ENCODE measurements at places on chromosomes 16 and 17.

DNA sequence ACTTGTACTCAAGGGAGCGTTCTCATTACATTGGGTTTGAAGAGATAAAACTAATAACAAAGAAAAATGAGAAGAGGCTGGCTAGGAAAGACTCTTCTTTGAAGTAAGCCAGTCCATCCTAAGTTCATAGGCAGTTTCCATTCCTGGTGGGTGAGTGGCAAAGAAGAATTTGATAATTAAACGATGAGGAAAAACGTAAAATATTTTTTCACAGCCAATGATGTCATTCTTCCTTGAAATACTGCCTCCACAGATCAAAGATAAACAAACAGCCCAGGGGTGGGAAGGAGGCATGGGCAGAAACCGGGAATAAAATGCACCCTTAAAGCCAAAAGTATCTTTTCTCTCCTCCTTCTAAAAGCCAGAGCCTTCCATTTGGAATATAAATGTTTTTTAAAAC is 346.6 kb downstream of the PMP22 start:
- no peak for DNase-seq

- no peak for DNase-seq
Observed at GRCh38 chr17:22277595-22277994, 585.3 kb downstream of the KCNJ18 start.

DNA sequence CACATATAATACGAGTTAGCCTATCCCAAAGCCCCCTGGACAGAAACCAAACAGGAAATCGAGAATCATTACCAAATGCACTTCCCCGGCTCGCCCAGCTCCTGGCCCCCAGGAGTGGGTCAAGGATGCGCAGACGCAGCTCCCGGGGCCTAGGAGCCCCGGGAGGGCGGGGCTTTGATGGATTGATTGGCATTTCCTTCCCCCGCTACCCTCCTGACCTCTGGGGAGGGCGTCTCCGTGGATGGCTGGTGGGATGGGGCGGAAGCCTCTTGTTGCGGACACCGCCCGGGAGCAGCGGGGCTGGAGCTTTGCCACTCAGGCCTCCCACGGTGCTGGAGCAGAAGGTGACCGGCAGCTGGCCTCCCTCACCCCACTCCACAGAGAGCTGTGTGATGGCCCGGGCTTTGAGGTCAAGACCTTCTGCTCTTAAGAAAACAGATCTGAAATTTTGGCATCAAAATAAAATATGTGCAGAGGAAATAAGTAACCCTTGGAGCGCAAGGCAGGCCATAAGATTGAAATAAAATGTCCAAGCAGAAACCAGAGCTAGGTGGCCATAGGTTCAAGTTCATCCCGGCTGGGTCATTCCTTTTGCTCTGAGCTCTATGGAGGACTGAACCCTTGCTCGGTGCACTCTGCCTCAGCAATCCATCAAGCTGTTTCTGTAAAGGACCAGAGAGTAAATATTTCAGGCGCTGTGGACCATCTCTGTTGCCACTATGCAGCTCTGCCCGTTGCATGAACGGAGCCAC is 262.3 kb downstream of the SOX9 start:
- DNase-seq, result no peak

DNA sequence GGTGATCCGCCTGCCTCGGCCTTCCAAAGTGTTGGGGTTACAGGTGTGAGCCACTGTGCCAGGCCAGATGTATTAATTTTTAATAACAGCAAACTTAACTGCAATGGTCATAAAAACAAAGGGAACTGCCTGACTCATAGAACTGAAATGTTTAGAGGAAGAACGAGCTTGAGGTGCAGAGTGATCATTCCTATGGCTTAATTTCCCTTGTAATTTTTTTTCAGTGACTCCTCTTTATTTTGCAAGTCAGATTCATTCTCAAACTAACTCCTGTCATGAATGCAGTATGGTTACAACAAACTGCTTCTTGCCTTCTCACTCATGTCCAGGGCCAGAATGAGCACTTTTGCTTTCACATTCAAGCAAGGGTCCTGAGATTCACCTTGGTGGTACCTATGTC is 231.3 kb downstream of the HAPSTR1 start:
- DNase-seq, result no peak

GRCh38 chr16:30567160-30567990 is 4.1 kb downstream of the ZNF688 start:
- peak; percentile 82 for DNase-seq

DNA sequence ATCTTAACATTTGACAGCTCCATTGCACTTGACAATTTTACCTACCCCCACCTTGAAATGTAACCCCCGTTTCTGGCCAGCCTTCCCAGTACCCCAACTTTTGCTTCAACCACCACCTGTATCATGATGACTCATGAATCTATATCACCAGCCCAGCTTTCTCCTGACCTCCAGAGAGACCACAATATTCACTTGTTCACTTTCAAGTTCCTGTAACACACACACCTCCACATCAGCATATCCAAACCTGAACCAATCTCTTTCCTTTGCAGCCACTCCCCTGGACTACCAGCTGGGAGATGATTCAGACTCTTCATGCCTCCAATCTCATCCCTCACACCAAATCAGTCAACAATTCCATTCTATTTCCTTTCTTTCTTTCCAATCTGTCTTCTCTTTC is 8.0 kb downstream of the SMG6 start:
- no peak for DNase-seq

GRCh38 chr16:82560805-82561325 is 65.9 kb upstream of the CDH13 start:
- DNase-seq, result no peak

DNA sequence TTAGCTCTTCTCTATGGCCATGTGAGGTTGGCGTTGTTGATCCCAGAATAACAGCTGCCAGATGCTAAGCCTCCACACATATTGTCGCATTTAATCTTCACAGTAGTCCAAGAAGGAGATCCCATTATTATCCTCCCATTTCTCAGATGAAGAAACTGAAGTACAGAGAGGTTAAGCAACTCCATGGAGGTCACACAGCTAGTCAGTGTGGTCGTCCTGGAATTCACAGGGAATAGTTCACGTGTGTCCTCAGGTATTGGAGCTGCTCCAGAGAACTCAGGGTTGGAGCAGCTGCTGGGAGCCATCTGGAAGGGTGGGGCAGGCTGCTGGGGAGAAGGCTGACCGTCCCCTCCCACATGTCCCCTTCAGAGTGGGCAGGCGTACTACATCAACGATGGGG is 19.5 kb downstream of the SDR42E2 start:
- DNase-seq, result no peak

DNA sequence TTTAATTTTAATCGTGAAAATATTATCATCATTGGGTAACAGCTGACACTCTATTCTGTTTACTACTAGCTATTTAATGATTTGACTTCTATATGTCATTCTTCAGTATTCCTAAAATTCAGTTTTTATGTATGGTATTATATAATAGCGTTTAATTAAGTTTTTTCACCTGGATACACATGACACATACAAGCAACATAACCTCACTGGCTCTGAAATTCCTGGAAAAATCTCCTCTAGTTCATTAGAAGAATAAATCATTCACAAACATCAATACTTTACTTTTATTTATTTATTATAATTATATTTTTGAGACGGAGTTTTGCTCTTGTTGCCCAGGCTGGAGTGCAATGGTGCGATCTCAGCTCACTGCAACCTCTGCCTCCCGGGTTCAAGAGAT is 44.0 kb downstream of the AKAP10 start:
- DNase-seq, result no peak

GRCh38 chr16:27313422-27314160 is at the start of gene IL4R:
Gene IL4R, plus strand, starts transcription at chr16:27313974. Its CDS starts 26,230 bp downstream, at chr16:27340204.
- DNase-seq, result peak; percentile 74

DNA sequence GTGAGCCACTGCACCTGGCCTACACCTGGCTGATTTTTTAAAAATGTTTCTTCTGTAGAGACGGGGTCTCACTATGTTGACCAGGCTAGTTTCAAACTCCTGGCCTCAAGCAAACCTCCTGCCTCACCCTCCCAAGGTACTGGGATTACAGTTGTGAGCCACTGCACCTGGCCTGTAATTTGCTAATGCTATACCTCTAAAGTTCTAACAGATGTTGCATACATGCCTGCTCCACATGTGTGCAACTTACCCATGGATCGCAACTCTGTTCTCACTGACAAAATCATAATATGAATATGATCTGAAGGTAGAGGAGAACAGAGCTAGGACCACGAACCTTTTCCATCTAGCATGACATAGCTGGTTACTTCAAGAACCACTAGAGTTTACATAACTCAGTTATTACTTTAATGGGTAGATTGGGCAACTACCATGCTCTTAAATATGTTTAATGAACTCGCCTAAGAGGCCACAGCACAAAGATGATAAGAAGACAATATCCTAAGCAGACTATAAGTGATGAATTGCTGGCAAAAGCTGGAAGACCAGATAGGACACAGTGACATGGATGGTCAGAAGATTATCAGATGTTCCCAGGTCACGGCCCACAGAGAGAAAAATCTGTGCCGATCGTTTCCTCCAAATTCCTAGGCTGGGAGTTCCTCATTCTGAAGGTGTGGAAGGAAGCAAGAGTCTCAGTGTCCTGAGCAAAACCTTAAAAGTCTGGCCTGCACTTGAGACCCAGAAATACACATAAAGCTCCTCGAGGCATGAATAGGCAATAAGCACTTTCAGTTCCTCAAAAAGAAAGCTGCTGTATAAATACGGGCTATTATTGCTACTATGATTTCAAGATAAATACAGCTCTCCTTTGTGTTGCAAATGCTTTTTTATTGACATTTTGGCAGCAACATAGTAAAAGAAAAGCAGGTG is 53.6 kb upstream of the ICAM2 start:
- DNase-seq, result no peak

- DNase-seq, result peak; percentile 99
Observed at GRCh38 chr16:69073181-69073702, 32.2 kb upstream of the HAS3 start.

GRCh38 chr17:44400226-44400847 is 10.9 kb upstream of the ITGA2B start:
- no peak for DNase-seq

DNA sequence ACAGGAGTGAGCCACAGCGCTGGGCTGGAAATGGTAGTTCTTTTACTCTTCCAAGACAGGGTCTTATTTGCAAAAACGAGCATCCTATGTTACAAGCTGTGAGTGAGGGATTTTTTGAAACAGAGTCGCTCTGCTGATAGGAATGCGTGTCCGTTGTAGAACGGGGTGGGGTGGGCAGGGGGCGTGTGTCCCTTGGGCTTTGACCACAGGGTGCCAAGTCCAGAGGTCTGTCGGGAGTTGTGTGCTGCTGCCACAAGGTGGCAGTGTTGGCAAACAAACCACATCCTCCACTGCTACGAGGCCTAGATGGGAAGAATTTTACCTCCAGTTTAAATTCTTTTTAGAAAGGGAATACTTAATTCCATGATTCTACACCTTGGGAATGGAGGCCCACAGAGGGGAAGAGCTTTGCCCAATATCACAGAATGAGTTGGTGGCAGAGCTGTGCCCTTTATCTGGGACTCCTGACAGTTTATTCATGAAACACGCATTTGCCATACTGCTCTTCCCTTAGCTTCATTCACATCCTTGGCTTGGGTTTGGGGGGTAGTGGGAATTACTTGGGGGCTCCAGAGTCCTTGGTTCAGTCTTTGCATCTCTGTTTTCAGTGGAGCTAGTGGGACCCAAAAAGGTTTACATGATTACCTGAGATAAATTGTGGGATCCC is 30.6 kb upstream of the ETV4 start:
- peak; percentile 60 for DNase-seq

- DNase-seq, result no peak
Observed at GRCh38 chr16:73912281-73912680, 384.3 kb upstream of the PSMD7 start.

GRCh38 chr17:57604771-57605674 is 140.1 kb downstream of the CCDC182 start:
- DNase-seq, result no peak

DNA sequence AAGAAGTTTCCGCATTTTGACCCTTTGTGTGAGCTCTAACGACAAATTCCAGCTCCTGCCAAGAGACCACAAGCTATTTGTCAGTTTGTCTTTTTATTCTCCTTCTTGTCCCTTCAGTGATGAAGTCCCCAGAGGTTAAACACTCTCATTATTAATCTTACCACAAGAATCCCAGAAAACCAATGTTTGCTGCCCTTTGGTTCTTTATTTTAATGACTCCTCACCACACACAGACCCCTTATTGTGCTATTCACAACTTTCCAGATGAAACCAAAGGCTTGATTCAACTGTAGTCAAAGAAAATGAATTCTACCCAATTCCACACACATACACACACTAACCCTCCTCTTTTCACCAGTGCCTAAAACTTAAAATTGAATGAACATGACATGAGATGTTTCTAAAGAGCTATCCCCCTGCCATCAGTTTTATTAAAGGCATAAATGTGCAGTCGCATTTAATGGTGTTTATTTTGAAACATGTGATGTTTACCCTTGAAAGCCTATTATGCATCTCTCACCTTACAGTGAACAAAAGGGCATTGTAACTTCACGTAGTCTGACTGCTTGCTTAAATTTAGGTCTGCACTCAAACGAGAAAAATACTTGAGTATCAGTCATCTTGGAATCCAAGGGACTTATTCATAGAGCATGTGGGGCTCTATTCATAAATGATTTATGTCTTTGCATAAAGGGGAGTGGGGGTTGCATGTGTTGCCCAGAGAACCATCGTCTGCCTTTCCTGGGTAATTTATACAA is 44.1 kb downstream of the PCTP start:
- no peak for DNase-seq

DNA sequence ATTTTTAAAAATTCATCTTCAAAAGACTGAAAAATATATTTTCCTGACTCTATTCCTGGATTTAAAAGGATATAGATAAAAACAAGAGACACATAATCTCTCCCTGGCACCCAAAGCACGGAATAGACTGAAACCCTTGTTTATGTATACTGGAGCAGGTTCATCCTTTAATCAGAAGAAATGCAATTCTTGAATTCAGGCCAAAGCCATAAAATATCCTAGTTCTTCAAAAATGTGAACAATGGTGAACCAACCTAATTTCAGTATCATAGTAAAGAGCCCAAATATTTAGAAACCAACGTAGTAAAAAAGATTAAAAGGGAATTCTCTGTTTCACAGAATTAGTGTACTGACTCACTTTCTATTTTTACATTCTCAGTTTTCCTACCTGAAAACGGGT is 188.5 kb upstream of the C17orf78 start:
- no peak for DNase-seq

DNA sequence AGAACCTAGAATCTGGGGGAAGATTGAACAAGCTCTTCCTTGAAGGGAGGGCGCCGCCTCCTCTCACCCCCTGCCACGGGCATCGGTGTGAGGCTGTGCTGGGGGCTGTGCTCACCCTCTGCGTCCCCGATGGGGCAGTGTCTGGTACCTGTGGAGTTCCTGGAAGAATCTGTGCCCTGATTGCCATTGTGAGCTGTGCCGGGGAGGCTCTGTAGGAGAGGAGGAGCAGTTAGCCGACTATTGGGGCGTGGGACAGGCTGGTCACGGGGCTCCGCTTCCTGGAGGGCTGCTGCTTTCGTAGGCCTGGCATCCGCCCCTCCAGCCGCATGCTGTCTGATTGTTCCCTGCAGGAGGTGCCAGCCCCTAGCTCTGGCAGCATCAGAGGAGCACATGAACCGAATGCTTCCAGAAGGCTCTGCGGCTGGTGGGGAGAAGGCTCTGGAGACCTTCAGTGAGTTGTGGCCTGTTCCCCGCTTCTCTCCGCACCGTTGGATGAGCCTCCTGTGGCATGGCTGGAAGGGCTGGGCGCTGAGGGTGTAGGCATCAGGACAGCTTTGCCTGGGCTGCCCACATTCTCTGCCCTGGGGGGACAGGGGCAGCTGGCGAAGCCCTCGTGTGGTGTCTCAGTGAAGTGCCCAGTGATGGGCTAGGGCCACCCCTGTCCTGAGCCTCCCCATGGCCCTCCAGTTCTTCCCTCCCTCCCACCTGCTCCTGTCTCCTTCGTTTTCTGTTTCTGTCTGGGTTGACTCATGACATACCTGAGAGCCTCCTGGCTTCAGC is 86.9 kb downstream of the SEC14L1 start:
- DNase-seq, result no peak
